Placental epithelial cell (primary cell): ENCODE measurements at places on chromosomes 7 and 10. TPM values are rescaled to one million over a fixed set of nuclear protein-coding genes. Genes with fewer than 3 reads are reported as not detected.

The CHRM2 gene
- total RNA-seq = under 0.01 and 0.11 TPM in 2 replicates

The TRIM50 gene
- total RNA-seq = not detected in 2 replicates

The MRC1 gene
- total RNA-seq = under 0.01 and 0.11 TPM in 2 replicates

The FGL2 gene
- 0.11 TPM in 1 of 2 replicates, not detected in the other for total RNA-seq

The ANKRD61 gene
- not detected in 2 replicates for total RNA-seq

The RAB11FIP2 gene
- total RNA-seq = 22.8 and 23.2 TPM in 2 replicates

The NEBL gene
- total RNA-seq = 30.2 and 47.7 TPM in 2 replicates

The STX1A gene
- 2.4 and 7.4 TPM in 2 replicates for total RNA-seq

The FAM237B gene
- not detected in 2 replicates for total RNA-seq

The CC2D2B gene
- total RNA-seq = 0.39 and 0.43 TPM in 2 replicates

The LIPJ gene
- total RNA-seq = under 0.01 TPM in 1 of 2 replicates, not detected in the other

The NEURL1 gene
- total RNA-seq = 5.5 and 10.0 TPM in 2 replicates

The MRLN gene
- not detected in 2 replicates for total RNA-seq

The ING3 gene
- 12.0 and 13.0 TPM in 2 replicates for total RNA-seq

The SAP25 gene
- total RNA-seq = 0.79 TPM in 1 of 2 replicates, not detected in the other

The TMEM270 gene
- not detected in 2 replicates for total RNA-seq

The FBXL15 gene
- 8.7 and 14.5 TPM in 2 replicates for total RNA-seq

The NME8 gene
- not detected in 2 replicates for total RNA-seq

The CPA4 gene
- total RNA-seq = 1.3 TPM in 1 of 2 replicates, not detected in the other

The CDHR3 gene
- 0.22 and 0.39 TPM in 2 replicates for total RNA-seq

The GIMAP1 gene
- total RNA-seq = not detected in 2 replicates

The MAGI2 gene
- 9.4 and 9.5 TPM in 2 replicates for total RNA-seq

The CH25H gene
- total RNA-seq = not detected in 2 replicates

The ADRA2A gene
- 0.79 and 2.4 TPM in 2 replicates for total RNA-seq

The AFAP1L2 gene
- 80.5 and 104 TPM in 2 replicates for total RNA-seq

The GNGT1 gene
- total RNA-seq = not detected in 2 replicates

The EBF3 gene
- total RNA-seq = 3.0 and 5.1 TPM in 2 replicates

The PVRIG gene
- total RNA-seq = not detected in 2 replicates

The ZPBP gene
- total RNA-seq = not detected in 2 replicates

The NUTM2E gene
- total RNA-seq = 0.11 TPM in 1 of 2 replicates, not detected in the other

The LIPF gene
- not detected in 2 replicates for total RNA-seq

The LAMB4 gene
- under 0.01 TPM in 1 of 2 replicates, not detected in the other for total RNA-seq

The ATOH7 gene
- total RNA-seq = under 0.01 TPM in 1 of 2 replicates, not detected in the other

The PPP1R3C gene
- total RNA-seq = 1.1 and 2.0 TPM in 2 replicates

The ABCB1 gene
- total RNA-seq = not detected in 2 replicates

The UCMA gene
- not detected in 2 replicates for total RNA-seq

The CHCHD3 gene
- 31.0 and 47.4 TPM in 2 replicates for total RNA-seq

The C10orf62 gene
- 0.33 TPM in 1 of 2 replicates, not detected in the other for total RNA-seq

The SUN3 gene
- total RNA-seq = 0.11 TPM in 1 of 2 replicates, not detected in the other

The ARHGEF35 gene
- 0.11 and 6.3 TPM in 2 replicates for total RNA-seq

The TRIM74 gene
- total RNA-seq = not detected in 2 replicates

The MOSPD3 gene
- total RNA-seq = 13.6 and 20.4 TPM in 2 replicates

The SYT15 gene
- 0.22 and 0.39 TPM in 2 replicates for total RNA-seq

The SND1 gene
- total RNA-seq = 283 and 308 TPM in 2 replicates
